Activated T-helper 17 cell treated with anti-CD3 and anti-CD28 coated beads, Interleukin-2, amount 50 U/mL, for 72 hours (primary cell): ENCODE measurements at places on chromosomes 4 and X. TPM values are rescaled to one million over a fixed set of nuclear protein-coding genes. Genes with fewer than 3 reads are reported as not detected.

The UGT2B17 gene
- total RNA-seq: not detected

DNA sequence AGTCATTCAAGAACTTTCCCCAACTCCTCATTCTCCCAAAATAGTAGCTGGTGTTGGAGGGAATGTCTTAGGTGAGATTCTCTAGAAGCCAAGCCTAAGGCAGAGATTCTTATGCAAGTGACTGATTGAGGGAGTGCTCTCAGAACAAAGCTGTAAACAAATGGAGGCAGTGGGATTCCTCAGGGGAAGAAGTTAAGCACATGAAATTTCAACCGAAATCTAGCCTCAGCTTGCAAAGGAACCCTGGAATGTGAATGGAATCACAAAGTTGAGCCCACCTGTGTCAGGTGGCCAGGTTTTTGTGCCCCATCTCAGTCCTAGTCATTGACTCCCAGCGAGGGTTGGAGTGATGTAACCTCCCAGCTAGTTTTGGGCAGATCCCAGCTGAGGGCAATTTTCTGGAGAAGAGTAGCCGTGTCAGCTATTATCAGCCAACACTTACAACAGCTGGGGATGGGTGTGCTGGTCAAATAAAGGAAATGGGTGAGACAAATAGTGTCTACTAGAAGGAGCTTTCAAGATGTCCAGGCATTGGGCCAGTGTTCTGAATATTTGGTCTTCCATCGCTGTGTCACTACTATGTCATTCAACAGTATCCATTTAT lies 29.7 kb upstream of the FGF2 start:
- ATAC-seq: no peak

GRCh38 chr4:41167191-41167590 lies 47.2 kb downstream of the APBB2 start:
- ATAC-seq: no peak

DNA sequence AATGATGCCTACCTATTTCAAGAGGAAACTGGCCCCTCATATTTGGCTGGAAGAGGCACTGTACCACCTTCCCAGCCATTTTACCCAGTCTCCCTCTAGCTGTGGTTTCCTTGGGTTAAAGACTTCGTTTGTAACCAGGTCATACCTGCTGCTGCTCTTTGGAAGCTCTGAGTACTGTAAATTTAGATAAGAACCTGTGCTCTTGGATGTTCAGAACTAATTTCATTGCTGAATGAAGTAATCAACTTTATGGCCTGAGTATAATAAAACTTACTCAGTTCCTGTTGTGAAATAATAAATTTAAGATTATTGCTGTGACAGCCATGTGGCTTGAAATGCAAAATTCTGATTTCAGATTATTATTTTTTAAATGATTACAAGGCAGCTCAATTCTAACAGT lies 12.2 kb downstream of the MTTP start:
- ATAC-seq: no peak

GRCh38 chr4:145171911-145172310 lies 8.5 kb downstream of the OTUD4 start:
- ATAC-seq: no peak

The CXCL13 gene
- 1.0 TPM for total RNA-seq
